ENCODE measurements at places on chromosomes 6 and 20.

- no peak for DNase-seq
These were observed 94.8 kb upstream of the PHACTR1 start for GRCh38 chr6:12621754-12622153.

- no peak for DNase-seq
These were observed 158.1 kb upstream of the ARG1 start for GRCh38 chr6:131414956-131415355.

DNA sequence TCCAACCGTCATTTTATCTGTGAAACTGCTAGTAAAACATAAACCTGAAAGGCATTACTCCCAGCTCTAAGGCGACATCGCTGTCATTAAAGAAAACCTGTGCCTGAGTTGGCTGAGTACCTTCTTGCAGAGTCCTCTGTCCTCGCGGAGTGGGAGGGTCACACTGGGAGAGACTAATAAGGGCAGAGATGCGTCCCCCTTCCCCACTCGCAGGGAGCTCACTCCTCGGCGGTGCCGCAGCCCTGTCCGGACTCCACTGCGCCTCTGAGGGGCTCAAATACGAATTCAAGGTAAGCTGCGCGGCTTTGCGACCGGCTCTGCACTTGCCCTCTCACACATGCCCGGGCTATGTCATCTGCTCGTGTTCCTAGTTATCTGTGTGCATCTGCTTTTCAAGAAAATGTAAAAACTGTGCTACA is at the start of gene COL19A1:
Gene COL19A1 (plus strand): TSS at position 206 of the 419 bp plus-strand sequence. CDS start 13,012 bp downstream, outside the sequence.
- peak; percentile 5 for DNase-seq

DNA sequence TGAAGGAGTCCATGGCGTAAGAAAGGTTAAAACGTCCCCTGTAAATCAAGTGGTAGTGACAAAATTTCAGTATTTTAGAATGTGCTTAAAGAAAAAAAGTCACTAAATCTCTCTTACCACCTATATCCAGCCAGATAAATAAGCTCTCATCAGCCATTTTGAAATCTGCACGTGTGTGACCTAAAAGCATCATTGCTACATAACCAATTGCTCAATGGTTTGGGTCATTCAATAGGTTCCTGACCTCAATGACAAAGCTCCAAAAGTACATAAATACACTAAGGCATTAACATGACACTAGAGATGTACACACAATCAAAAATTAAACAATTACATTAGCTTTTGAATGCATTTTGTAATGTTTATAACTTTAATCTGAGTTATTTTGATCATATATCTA is 272.4 kb downstream of the GMDS start:
- no peak for DNase-seq

DNA sequence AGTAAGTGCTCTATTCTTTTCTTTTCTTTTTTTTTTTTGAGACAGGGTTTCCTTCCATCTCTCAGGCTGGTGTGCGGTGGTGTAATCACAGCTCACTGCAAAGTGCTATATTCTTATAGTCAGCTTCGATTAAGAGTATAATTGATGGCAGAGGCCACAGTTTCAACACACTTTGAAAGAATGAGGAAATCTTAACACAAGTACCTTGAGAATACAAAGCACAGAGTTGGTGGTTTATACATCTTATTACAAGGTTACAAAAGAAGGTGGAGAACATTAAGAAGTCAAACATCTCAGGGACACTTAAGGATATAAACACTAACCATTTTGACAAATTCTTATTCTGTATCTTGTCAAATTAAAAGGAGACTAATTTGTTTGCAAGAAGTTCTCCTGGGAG is 180.5 kb downstream of the SOD2 start:
- DNase-seq = no peak

GRCh38 chr6:51184046-51184445 is 365.4 kb downstream of the TFAP2B start:
- no peak for DNase-seq
